ENCODE measurements at places on chromosomes 4 and X.
A peak's percentile ranks its signal among the peaks of the same experiment; 100 is the strongest.

DNA sequence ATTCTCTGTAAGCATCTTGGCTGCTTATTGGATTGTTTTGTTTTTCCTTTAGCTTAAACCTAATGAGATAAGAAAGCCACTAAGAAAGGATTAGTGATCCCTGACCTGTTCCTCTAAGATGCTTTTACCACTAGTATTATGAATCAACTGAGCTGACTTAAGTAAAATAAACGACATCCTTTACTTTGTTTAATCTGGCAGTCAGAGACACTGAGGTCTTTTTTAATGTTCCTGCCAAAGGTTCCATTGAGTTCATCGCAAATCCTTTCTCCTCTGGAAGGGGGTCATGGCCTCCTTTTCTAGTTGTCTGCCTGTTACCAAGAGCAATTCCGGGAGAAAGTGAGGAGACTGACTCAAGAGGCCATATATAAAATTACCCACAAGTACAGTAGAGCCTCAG, 1038.3 kb upstream of the SLIT2 start:
- DNase-seq = no peak

DNA sequence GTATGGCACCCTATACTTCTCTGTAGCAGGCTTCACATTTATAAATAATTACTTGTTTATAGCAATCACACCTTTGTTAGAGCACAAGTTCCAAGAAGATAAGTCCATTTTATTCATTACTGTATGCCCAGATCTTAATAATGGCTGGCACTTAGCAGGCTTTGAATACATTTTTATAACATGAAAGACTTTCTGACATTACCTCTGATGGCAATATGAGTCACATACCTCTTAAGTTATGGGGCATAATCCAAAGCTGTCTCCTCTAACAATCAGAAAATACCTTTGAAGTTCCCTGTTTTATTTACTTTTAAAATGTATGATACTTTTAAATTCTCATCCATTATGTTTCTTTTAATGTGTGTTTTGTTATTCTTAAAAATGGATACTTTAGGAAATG, 12.2 kb downstream of the SCRG1 start:
- no peak for DNase-seq

GRCh38 chr4:8795140-8795539, 76.5 kb downstream of the HMX1 start:
- no peak for DNase-seq

GRCh38 chr4:169337510-169337909, 66.8 kb upstream of the SH3RF1 start:
- DNase-seq = peak; percentile 98

DNA sequence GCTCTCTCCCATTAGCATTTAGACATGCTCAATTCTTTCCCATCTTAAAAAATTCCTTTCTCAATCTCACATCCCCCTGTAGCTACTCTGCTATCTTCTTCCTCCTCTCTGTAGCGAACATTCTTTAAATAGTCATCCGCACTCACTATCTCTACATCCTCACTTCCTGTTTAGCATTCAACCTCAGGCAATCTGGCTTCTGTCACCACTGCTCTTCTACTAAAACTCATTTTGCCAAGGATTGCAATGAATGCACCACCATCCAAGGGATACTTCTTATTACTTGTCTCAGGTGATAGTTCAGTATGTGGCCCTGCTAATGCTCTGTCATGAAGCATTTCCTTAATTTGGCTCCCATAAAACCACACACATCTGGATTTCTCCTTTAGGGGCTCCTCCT, 10.9 kb upstream of the TET2 start:
- no peak for DNase-seq

DNA sequence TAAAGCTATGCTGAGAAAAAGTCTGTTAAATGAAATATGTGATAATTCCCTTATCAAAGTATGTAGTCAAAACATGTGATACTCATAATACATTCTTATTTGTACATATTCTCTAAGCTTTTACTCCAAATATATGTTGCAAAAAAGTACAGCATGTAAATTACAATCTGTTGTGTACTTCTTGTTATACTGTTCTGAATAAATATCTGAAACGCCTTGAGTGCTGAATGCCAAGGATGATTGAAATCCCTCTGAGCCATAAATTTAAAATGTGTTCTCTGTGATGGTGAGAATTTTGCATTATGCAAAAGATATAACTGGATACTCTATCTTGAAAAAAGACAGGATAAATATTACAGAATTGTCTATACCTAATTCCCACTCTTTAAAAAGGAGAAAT, 1128.0 kb downstream of the STPG2 start:
- no peak for DNase-seq

DNA sequence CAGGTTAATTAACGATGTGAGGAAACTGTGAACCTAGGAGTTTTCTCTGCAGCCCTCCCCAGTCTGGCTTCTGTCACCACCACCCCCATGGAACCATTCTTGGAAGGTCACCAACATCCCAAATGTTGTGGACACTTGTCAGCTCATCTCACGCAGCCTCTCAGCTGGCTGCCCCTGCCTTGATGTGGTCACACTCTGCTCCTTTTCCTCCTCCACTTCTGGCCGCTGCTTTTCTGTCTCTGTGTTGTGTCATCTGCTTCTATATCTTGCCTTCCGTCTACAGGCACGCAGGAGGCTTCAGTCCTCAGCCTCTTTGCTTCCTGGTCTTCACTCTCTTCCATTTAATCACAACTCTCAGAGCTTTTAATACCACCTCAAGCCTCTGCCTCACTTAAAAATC, 371.5 kb upstream of the SLIT2 start:
- peak; percentile 20 for DNase-seq

GRCh38 chrX:38561951-38562719, 793 bp downstream of the TSPAN7 start:
- no peak for DNase-seq

GRCh38 chr4:113548303-113548702, 213.2 kb downstream of the CAMK2D start:
- no peak for DNase-seq

- no peak for DNase-seq
Measured at GRCh38 chr4:179871726-179872125, 2371.5 kb upstream of the TENM3 start.

GRCh38 chr4:104447294-104447693, 47.4 kb downstream of the CXXC4 start:
- DNase-seq = no peak

DNA sequence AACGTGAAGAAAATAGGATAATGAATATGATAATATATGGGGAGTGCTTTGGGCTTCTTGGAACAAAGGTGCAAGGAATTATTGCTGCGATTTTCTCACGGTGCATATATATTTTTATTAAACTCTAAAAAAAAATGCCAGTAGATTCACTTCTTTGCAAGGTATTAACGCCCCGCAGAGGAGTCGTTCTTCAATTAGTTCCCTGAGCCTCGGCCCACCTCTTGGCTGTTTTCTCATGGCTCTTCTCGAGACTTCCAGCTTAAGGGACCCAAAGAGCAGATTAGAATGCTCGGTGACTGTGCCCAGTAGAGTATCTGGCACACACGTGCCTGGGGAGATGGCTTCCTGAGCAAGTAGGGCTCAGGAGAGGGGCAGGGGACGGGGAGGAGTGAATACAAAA, 367.4 kb downstream of the MID1IP1 start:
- DNase-seq = no peak

- DNase-seq = peak; percentile 86
Measured at GRCh38 chr4:142815834-142816233, 30.3 kb downstream of the INPP4B start.

DNA sequence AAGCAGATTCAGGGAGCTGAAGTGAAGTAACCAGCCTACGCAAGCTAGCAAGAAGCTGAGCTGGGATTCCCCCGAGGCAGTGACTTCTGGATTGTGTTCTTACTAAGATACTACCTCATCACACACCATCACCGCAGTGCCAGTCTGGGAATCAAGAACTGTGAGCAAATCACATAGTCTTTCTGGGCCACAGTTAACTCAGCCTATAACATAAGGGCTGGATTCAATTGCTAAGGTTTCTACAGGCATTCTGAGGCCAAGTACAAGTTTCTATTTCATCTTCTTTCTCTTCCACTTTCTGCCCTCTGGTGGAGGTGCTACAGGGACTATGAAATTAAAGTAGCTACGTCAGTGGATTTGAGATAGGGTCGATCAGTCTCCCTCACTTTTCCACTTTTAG, 1.4 kb upstream of the CORIN start:
- DNase-seq = peak; percentile 24

DNA sequence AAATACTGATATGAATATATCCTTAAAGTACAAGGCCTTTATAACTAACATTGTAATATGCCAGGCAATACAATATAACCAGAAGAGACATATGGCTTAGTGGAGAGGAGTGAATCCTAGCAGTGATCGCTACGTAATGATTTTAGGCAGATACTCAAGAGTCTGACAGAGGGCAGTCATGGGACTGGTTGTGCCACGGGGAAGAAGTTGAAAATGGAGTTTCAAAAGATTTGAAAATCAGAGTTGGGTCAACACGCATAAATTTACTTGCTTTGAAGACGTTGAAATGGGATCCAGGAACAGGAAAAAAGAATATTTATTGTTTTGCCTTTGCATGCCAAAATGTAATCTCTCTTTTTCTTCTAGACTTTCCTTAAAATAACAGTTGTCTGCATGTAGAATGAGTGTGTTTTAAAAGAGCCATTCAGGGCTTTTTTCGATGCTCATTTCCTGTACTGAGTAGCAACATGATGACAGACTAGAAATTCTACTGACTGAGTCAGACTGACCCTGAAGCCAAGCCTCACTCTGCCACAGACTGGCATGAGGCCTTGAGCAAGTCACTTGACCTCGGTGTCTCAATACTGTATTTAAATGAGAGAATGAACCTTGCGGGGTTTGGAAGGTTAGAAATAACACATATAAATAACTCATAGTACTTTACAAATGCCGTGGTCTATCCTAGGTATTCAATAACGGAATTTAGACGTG, 8.1 kb upstream of the SMS start:
- DNase-seq = peak; percentile 87

DNA sequence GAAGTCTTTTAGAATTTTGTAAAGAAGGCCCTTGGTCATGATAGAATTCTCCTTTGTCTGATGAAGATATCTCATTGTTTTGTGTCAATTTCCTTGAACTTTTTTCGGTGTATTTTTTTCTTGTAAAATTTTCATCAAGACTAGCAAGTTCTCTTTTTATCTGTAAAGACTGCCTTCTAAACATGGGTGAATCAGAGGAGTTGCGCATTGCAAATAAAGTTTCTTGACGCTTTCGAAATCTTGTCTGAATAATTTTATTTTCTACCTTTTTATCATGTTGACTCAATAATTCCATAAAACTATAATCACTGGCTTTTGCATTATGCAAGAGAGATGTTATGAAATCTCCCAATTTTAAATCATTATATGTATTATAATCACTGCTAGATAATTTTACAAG, 66.2 kb downstream of the NCAPG start:
- no peak for DNase-seq

DNA sequence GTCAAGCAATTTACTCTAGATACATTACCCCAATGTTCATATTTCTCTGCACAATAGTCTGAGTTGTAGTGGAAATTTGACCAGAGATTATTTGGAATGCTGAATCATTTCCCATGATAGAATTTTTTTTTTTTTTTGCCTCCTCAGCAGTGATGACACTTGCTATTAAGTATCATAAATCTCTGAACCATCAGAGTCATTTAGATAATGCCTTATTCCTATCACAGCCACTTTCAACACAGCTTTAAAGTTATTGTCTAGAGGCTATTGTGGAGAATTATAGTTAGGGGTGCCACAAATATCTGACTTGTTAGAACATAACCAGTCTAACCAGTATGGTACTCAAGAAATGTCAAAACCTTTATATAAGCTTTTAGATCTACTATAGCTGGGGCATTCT, 79.8 kb downstream of the LCORL start:
- DNase-seq = peak; percentile 10

DNA sequence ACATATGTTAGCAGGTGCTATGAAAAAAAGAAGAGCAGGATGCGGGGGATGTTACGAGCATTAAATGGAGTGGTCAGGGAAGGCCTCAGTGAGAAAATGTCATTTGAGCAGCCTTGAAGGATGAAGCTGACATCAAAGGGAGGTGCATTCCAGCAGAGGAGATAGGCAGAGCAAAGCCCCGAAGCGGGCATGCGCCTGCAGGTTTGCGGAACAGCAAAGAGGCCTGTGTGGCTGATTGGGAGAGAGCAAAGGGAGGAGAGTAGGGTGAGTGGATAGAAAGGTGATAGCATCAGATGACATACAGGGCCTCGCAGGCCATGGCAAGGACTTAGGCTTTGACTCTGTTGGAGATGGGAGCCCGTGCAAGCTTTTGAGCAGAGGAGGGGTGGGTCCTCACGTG, 95.4 kb upstream of the GPR50 start:
- no peak for DNase-seq

- no peak for DNase-seq
Measured at GRCh38 chr4:1318046-1318375, 28.3 kb downstream of the MAEA start.

DNA sequence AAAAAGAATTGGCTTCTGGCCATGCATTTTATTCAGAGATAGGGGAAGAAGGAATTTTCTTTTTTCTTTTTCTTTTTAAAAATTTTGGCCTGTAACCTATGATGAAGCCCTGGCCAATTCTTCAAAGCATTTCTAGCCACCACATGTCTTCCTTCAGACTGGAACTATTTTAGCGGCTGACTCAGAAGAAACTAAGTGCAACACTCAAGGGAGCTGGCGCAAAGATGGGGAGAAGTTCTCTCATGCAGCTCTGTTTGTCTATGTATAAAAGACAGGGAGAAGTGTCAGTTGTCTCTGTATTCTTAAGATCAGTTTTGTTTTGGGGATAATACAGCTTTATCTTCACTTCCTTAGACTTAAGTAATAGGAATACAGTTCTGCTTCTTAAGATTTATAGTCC, 46.1 kb downstream of the MBNL3 start:
- peak; percentile 32 for DNase-seq

GRCh38 chr4:98642991-98643426, 15.4 kb downstream of the TSPAN5 start:
- DNase-seq = no peak

DNA sequence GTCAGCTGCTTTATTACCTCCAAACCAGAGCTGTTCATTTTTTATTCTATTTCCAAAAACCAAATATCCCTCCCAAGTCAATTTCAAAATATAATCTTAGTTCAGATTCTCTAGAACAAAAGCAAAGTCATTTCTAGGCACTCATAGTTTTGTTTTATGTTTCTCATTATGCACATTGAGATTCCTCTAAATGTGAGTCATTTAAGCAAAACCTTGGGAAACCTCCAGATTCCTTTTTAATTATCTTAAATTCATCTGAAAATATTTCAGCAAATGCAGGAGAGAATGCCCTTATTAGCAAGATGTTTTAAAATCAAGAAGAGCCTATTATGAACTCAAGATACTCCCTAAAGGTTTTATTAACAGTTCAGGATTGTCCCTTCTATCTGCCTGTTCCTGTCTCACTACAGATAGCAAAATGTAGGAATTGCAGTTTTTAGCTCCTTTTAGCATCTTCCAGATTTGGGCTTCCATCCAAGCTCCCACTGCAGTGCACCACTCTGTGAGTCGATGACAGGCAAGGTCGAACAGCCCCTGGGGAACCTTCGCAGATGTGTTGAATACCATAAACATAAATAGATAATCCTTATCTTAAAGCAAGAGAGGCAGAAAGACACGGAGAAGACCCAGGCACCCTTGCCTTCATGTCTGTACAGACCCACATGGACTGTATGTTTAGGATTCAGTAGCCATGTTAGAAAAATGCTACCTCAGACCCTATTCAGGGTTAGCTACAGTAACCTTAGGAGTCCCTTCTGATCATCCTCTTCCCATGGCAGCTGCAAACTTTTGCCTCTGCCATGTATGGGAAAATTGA, 11.3 kb upstream of the SLC9A7 start:
- peak; percentile 74 for DNase-seq

GRCh38 chr4:40192114-40193015, 4.5 kb upstream of the RHOH start:
- DNase-seq = no peak

GRCh38 chrX:21973321-21974010, 33.0 kb downstream of the SMS start:
- no peak for DNase-seq

GRCh38 chrX:112120721-112121120, 38.1 kb upstream of the TRPC5 start:
- DNase-seq = no peak
